ENCODE measurements at places on chromosomes 12 and 14.

GRCh38 chr14:101083564-101084435 is 180.3 kb upstream of the RTL1 start:
- DNase-seq: peak; percentile 13

DNA sequence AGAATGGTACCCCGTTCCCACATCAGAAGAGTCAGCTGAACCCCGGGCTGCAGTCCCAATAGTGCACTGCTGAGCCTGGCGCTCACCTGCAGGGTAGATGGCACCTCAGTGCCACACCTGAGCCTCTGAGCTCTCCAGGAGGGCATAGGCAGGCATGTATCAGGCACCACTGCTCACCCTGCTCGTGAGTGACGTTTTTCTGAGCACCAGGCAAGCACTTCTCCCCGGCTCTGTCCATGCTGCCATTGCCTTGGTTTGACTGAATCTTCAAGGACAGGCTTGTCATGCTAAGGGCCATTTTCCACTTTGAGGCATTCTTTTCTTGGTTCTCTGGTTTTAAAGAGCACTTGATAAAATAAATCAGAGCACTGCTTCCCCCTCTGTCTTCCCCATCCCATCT is 161.6 kb upstream of the PRMT8 start:
- no peak for DNase-seq

- DNase-seq: no peak
Observed at GRCh38 chr12:32257695-32258496, 141.5 kb upstream of the FGD4 start.

DNA sequence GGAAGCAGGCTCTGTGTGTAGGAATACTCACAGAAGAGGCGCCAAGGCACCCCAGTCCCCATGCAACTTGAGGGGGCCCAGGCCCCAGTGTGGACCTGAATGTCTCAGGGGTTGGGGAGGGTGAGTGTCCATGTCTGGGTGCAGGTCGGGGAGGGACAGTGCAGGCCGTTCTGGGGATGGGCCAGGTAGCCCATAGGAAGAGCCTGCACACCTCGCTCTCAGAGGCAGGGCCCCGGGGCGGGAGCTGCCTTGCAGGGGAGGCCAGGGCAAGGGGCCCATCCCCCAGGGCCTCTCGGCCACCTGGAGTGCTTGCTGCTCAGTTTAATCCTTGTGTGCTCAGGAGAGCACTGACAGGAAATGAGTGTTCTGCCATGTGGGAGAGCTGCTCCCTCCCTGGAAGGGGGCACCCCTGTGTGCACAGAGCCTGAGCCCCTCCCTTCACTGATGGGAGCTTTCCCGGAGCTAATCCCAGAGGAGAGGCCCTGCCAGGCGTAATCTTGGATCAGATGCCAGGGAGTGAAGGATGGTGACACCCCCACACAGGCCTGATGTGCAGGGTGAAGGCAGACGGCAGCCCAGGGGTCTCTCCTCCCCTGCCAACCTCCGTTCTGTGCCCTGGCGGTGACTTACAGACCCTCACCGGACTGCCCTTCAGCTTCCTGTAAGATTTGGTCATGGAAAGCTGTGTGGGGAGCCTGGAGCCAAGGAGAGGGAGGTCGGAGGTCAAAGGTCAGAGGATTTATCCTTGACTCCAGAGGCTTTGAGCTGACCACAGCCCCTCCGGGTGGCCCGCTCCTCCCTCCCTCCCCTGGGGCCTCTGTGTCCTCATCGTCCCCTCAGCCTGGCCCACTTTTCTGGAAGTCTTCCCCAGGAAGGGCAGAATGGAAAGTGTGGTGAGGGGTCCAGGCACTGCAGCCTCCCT is 24.4 kb upstream of the FBRSL1 start:
- no peak for DNase-seq

- no peak for DNase-seq
Observed at GRCh38 chr12:6758506-6759095, 5.7 kb upstream of the MLF2 start.

GRCh38 chr12:121784460-121784859 is 9.0 kb downstream of the RHOF start:
- no peak for DNase-seq

DNA sequence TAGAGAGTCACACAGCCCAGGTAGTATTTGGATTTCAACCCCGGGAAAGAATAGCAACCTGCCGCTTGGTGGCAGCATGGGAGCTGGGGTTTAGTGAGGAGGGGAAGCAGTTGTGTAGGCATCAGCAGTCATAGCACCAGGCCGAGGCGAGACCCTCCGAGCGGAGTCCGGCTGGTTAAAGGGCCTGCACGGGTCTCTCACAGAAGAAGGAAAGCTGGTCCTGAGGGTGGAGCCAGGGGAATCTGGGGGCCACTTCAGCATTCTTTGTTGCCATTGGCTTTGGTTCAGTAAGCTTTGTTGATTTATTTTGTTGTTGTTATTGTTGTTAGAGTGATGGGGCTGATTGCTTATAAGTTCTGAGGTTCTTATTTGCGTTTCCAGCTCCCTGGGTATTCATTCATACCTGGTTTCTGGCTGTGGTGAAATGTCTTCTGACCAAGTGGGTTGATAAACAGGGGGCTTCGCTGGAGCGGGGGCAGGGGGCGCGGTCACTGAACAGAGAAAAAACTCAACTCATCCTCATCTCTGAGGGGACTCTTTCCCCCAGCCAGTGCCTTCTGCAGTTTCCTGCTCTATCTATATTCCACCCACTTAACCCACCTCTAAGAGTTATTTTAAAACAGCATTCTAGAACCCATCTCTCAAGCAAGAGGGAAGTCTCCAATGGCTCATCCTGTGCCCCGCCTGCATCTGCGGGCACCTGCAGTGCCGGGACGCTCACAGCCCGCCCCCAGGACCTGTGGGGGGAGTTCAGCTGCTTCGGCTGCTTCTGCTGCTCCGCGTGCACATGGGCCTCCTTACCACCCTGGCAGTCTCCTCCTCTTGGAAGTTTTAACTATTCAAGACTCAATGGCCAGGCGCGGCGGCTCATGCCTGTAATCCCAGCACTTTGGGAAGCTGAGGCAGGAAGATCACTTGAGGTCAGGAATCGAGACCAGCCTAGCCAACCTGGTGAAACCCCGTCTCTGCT is 11.6 kb downstream of the CKB start:
- peak; percentile 20 for DNase-seq

- DNase-seq: no peak
Observed at GRCh38 chr12:74551291-74551690, 13.7 kb downstream of the ATXN7L3B start.

- DNase-seq: no peak
Observed at GRCh38 chr14:100122481-100123223, 36.8 kb downstream of the DEGS2 start.

GRCh38 chr14:91261115-91261514 is 16.6 kb upstream of the GPR68 start:
- no peak for DNase-seq

GRCh38 chr14:85439696-85440328 is 90.1 kb upstream of the FLRT2 start:
- DNase-seq: no peak

DNA sequence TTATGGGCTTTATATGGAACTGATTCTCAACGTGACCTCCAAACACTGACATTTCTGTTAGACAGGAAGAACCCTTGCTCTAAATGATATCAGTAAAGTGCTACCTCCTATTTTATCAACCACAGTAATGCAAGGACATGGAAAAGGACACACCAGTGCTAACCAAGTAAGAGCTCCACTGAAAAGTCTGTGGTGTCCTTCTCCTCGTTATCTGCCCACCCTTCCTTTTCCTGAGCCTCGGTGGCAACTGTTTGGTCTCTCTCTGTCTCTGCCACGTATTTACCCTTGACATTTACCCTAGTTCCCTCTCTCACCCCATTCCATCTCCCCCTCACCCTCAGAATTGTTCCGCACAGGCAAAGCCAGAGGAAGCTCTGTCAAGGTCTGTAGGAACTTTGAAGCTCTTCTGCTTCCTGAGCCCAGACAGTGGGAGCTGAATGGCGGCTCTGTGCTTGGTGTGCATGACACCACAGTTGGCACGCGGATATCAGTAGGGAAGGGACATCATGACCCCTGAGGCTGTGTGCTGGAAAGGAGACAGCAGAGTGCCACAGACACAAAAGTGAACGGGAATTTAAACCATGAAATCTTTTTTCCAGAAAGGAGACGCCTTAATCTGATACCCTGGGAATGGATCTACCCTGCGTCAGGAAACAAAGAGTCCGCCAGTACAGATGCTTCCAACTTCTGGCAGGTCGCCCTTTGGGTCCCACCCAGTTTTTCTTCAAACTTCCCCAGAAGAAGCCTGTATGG is 50.8 kb downstream of the NTN4 start:
- DNase-seq: peak; percentile 49

- no peak for DNase-seq
Observed at GRCh38 chr12:129927316-129927900, 23.6 kb upstream of the TMEM132D start.

GRCh38 chr12:116964054-116965050 is 53.6 kb downstream of the FBXW8 start:
- DNase-seq: no peak

GRCh38 chr12:119631930-119632678 is 35.8 kb upstream of the PRKAB1 start:
- no peak for DNase-seq

DNA sequence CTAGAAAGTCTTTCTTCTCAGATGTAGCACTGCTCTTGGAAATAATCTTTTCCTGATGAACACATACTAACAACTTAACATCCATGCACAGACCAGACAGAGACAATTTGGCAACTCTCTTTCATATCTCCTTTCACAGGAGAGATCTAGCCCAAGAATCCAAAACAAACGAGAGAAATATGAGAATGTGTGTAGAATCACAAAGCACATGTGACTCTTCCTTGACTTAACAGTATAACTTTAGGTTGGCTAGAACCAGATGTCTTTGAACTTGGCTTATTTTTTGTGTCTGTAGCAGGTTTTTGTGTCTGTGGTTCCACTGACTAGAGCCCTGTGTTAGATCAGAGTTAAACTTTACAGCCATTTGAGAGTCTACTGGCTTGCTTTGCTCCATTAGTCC is 114.2 kb downstream of the STXBP6 start:
- DNase-seq: no peak
